Right cardiac atrium (tissue), 5 donors: ENCODE measurements at places on chromosomes 7 and 10.

GRCh38 chr10:126104767-126105166, 208.4 kb downstream of the FANK1 start:
- DNase-seq: peak; percentile 80

DNA sequence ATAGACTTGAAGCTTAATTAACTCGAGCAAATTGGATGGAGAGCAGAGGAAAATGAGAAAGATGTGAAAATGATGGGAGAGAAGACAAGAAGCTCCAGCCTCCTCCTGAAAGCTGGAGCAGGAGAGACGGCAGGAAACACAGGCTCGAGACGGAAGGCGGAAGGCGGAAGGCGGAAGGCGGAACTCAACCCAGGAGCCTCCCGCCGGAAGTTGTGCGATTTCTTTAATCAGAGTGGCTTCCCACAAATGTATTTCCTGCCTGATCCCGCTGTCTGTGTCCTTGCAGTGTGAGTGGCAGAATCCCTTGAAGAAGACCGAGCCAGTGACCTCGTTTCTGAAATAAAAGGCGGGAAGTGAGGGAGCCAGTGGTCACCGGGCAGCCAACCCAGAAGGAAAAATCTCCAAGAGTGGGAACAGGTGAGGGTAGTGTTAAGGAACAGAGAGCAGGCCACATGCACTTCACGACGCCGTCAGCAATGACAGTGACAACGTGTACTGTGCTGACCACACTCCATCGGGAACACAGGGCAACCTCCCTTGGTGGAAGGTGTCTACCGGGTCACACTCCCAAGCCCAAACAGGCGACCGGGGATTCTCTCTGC, 117.0 kb upstream of the RNF32 start:
- no peak for DNase-seq

DNA sequence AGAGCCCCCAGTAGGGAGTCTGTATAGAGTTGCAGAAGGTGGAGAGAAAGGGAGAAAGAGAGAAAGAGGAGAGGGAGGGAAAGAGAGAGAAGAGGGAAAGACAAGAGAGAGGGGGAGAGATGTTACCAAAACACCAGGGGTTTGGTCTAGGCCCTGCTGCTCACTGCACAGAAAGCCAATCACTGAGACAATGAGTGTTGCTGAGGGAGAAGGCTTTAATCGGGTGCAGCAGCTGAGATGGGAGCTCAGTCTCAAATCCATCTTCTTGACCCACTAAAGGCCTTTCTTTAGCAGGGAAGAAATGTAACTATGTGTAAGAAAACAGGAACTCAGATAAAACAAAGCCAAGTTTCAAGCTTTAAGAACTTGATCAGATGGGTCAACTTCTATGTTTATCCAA, 198.2 kb upstream of the FOXK1 start:
- no peak for DNase-seq

DNA sequence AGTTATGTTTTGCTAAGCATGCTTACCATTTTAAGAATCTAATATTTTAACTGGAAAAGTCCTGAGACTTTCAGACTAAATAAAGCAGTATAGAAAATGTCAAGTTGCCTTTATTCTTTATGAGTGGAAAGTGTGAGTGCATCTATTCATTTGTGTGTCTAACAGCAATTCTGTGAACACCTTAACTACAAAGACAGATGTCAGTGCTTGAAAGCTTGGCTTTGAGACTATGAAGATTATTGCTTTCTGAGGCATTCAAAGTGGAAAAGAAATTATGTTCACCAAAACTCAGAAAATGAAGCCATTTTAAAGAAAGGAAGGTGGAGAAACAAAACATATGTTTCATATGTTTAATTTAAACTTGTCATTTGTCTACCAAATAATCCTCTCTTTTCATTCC, 294.5 kb upstream of the SEMA3C start:
- no peak for DNase-seq

DNA sequence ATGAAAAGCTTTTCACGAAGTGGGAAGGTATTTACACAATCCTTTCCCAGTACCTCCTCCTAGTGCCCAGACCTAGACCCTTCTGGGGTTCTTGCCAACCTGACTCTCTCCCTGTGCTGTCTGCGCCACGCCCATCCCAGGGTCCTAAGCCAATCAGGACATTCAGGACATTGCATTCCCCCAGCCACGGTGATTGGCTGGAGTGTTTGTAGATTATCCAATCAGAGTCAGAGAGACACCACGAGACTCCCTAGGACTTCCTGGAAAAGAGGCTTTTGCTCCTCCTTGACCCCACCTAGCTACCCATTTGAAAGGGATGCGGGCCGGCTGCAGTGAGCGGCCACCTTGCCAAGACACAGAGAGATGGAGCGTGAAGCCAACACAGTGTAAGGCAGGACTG, 3.5 kb upstream of the GDF2 start:
- DNase-seq: no peak

- DNase-seq: no peak
Measured at GRCh38 chr7:77416621-77417371, 647 bp upstream of the GSAP start.

DNA sequence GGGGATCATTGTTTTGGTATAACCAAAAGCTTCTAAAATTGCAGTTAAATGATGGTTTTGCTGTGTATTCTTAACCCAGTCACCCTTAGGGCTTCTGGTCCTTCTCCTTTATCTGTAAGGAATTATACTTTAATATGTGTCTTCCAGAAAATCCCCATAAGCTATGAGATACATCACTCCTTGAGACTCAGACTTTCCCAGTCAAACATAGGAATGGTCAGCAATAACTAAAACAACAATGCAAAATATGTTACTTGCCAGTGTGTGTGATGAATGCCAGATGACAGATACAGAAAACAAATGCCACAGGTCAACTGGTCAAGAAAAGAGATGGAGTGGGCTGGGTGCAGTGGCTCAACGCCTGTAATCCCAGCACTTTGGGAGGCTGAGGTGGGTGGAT, 10.1 kb downstream of the ADD3 start:
- DNase-seq: no peak

DNA sequence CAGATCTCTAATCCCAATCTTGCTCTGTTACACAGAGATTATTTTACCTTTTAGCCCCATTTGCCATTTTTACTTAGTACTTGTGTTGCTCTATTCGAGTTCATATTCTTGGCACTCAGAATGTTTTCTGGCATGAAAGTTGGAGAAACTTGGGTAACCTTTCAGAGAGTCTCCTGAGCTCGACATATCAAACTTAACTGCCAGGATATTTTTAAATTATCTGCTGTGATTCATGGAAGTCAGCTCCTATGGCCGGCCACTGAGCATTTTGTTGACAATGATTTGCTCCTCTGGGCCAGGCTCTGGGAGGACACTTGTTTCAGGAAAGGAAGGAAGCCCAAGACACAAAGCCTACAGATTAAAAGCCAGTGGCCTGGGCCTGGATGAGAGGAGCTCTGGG, 396.7 kb downstream of the TNS3 start:
- DNase-seq: no peak

- no peak for DNase-seq
Measured at GRCh38 chr7:8205537-8205936, 56.4 kb downstream of the ICA1 start.

DNA sequence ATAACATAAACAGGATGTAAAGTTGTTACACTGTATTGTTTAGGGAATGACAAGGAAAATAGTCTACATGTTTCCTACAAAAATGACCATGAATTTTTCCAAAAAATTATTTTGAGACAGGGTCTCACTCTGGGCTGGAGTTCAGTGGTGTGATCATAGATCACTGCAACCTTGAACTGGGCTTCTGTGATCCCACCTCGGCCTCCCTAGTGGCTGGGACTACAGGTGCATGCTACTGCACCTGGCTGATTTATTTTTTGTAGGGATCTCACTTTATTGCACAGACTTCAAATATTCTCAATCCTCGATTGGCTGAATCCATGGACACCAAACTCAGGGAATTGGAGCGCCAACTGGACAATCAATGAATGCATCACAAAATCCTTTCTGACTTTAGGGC, 6.6 kb downstream of the CHCHD2 start:
- no peak for DNase-seq

GRCh38 chr10:70843333-70843732, 27.6 kb downstream of the SGPL1 start:
- no peak for DNase-seq

DNA sequence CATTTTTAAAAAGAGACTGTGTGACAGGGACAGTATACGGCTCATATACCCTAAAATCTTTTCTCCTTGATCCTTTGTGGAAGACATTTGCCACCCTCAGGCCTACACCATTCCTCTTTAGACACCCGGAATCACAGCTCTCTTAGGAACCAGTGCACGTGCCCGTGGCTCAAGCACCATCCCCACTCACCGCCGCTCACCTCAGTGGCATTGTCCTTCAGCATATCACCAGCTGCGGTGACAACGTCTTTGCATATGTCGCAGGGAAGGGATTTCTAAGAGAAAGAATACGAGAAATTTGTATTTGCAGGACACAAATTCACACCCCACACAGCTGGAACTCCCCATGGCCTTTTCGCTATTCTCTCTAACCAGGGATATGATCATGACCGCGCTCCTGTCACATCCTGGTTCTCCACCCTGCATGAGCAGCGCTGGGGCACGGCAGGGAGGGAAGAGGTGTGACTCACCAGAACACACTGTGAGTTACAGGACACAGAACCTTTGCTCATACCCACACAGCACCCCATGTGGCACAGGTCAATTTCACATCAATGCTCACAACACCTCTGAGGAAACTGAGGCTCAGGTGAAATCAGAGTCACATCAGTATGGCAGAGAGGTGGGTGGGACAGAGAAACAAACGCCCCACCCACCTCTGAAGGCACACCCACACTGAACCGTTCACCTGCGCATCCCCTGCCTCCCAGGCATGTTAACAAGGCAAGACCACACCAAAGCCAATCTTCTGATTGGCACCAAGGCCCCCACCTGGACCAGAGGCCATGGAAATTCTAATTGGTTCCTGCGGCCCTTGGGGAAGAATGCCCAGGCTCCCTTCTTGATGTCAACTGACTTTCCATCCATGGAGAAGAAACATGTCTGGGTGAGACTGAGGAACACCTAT, 19.2 kb downstream of the PSAP start:
- DNase-seq: no peak

DNA sequence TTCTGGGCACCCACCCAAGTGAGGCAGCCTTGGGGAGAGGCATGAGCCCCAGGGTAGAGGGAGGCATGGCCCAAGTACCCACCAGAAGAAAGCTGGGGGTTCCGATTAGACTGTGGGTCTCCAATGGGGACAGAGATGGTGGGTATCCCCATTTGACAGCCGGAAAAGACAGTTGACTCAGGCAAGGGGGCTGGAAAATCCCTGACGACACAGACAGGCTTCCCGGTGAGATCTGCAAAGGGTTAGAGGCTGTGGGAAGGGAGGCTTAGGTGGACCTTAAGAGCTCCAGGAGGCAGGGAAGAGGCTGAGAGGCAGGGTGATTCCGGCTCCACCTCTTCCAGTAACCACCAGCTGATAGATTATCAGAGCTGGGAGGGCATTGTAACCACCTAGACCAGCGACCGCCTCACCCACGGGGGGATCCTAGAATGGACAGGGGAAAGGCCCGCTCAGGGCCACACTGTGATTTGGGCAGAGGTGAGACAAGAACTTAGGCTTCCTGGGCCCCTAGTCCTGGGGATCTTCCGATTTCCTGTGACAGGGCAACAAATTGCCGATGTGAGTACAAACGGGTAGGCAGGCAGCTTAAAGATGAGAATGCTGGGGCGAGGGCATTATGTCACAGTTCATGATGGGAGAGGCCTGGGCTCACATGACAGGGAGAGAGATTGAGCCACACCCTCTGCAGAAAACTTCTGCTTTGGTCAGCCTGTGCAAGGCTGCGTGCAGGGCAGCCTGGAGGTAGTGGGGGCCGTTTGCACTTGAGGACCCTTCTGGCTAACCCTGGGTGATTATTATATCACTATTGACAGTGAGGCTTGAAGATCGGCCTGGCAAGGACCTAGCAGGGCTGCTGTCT, 5.4 kb downstream of the TBATA start:
- no peak for DNase-seq

DNA sequence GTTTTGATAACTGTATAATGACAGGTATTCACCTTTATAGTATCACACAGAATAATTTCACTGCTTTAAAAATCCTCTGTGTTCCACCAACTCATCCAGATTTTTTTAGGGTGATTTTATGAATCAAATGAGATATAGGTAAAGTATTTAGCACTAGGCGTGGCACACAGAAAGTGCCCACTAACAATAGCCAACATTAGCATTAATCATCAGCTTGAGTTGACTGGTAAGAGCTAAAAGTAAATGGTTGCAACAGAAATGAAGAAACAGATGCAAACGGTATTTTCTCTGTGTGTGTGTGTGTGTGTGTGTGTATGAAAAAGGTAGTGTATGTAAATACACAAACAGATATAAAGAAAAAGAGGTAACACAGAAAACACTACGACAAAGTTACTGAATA, 378.8 kb upstream of the ETV1 start:
- no peak for DNase-seq

DNA sequence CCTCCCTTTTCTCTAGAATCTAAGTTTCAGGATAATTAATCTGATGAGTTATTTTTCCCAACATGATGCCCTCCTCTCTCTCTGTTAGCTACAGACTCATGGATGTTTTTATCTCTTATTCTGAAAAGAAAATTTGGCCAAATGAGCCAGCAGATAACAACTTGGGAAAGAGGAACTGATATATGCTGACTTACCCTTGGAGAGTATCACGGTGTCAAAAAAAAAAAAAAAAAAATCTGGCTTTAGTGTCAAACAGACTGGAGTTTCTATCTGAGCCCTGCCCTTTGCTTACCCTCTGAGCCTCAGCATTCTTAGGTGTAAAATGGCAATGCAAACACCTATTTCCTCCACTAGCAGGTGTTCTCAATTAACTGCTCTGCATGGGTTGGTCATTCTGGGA, 190.4 kb downstream of the AHR start:
- no peak for DNase-seq

GRCh38 chr10:96387601-96388000, 28.8 kb upstream of the OPALIN start:
- no peak for DNase-seq

- no peak for DNase-seq
Measured at GRCh38 chr10:11141571-11142091, 124.0 kb downstream of the CELF2 start.

DNA sequence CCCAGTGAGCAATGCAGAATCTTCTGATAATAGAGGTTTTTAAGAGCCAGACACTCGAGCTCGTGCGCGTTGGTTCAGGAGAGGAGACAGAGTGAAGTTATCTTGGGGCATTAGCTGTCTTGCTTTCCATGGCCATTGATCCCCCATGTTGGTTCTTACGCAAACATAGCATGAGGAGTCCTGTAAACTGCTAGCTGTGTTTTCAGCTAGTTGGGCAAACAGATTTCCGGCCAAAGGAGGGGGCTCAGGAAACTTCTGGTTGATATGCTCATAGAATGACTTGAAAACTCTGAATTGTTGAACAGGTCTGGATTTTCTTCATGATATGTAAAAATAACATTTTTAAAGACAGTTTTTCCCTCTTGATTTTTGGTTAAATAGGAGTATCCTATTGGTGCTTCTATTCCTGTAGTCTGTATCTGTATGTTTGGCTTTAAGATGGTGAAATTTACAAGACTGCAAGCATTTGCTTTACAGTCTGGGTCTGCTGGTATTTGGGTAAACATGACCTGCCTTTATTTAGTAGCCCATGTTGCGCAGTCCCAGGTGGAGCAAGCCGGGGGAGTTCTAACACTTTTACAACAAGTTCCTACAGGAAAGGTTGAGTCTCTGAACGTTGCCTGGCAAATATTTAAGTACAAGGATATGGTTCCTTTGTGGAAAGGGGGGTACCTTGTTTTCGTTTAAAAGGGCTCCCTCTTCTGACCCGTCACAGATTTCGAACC, 218.4 kb upstream of the KCND2 start:
- no peak for DNase-seq
